ENCODE measurements at places on chromosomes 4 and X.

GRCh38 chr4:181908168-181908567 lies 335.0 kb upstream of the TENM3 start:
- DNase-seq: no peak

DNA sequence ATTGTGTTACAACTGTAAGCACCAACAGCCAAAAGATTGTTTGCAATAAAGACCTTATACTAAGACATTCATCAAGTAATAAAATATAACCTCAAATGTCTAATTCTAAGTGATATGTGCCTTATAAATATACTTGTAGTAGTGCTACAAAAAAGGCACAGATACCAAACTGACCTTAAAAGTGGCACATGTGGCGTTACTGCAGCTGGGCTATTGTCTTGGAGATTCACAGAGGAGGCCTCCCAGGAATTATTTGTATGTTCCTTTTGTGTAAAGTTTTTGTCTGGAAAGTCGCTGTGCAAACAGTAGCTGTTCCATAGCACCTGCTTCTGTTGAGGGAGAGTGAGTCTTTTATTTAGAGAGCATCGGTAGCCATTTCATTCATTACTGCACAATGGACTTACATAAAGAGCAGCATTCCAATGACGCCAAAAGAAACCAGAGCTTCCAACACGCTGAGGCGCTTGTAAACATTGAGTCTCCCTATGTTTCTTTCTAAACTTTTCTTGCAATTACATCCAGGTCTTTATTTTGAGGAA lies 143.7 kb downstream of the RPA4 start:
- DNase-seq: no peak

GRCh38 chr4:91631335-91631734 lies 672.4 kb upstream of the GRID2 start:
- no peak for DNase-seq

- DNase-seq: peak; percentile 10
These were observed 1.6 kb downstream of the OTUD4 start for GRCh38 chr4:145178740-145179280.
